ENCODE measurements at places on chromosomes 3 and 15. TPM values are rescaled to one million over a fixed set of nuclear protein-coding genes. Genes with fewer than 3 reads are reported as not detected.

DNA sequence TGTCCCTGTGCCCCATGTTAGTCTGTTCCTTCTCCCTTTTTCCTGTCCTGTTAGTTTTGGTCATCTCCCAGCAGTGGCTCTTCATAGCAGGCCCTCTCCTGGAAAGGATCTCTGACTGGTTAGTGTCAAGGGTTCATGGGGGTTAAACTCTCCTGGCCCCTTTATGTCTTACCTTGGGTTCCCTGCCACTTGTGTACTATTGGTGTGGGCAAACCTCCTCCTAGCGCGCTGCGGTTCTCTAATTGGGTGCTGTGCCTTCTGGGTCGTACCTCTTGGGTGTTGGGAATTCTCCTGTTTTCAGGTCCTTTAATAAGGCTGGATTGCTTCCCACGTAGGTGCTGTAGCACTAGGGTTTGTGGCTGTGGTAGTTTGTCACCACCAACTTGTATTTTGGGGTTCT is 18.8 kb downstream of the GMPS start:
- peaks cover 10% of the 10 kb centered on the region for H3K36me3 ChIP-seq
- H3K27ac ChIP-seq = no peak overlapping the region
- H3K4me3 ChIP-seq = no peak overlapping the region
- no peaks in the 10 kb centered on the region for H3K4me1 ChIP-seq

DNA sequence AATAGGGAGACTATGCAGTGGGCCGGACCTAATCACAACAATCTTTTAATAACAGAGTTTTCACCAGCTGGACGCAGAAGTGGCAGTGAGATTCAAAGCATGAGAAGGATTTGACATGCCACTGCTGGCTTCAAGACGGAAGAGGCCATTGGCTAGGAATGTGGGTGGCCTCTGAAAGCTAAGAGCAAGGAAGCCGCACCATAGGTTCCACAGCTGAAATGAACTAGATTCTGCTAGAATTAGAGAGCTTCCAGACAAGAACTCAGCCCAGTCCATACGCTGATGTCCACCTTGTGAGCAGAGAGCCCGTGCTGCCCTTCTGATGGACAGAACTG is 6.9 kb upstream of the NCBP2 start:
- H3K36me3 ChIP-seq = peaks cover 4% of the 10 kb centered on the region
- no peaks in the 10 kb centered on the region for H3K27me3 ChIP-seq
- H3K4me3 ChIP-seq = no peak overlapping the region
- no peak for DNase-seq
- no peak overlapping the region for H3K27ac ChIP-seq
- no peaks in the 10 kb centered on the region for H3K4me1 ChIP-seq

The SPTBN5 gene
- total RNA-seq = 0.90 TPM

The LDHAL6B gene
- total RNA-seq = not detected

The DUSP7 gene
- 23.5 TPM for total RNA-seq

The UROC1 gene
- total RNA-seq = not detected

The TMEM207 gene
- not detected for total RNA-seq
